ENCODE measurements at places on chromosomes 5 and 9. TPM values are rescaled to one million over a fixed set of nuclear protein-coding genes. Genes with fewer than 3 reads are reported as not detected.

DNA sequence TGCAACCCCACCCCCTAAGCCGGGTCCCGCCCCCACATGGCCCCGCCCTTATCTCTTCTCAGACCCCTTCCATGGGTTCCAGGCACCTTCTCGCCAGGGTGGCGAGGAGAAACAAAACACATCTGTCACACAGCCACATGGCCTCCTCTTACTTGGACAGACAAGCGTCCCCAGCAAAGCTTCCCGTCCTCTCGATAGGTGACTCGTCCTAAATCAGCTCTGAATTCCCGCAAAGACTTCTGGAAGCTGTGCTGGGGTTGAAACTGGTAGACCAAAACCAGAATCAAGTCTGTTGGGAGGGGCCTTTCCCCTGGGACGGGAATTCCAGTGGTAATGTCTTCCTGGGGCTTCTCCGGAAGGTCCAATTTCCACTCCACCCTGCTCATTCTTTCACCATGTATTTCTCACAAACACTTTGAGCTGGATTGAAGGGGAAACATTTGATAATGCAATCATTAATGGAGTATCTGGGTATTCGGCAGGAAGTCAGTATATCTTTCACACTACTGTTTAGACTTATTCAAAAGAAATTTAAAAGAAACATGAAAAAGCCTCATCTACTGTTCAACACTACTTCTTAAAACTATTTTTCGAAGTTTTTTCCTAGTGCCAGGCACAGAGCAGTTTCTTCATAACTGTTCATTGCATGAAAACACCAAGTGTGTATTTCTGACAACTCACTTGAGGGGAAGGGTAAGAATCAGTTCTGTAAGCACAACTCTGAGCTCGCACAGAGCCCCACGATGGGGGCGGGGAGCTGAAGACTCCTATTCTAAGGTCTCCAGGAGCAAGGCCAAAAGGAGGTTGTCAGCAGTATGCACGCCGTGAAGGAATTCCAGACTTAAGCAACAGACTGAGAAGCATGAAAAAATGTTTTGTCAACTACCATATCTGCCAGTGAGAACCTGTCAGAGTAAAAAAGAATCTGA is 644 bp upstream of the CTNNAL1 start:
- peak; percentile 39 for DNase-seq

DNA sequence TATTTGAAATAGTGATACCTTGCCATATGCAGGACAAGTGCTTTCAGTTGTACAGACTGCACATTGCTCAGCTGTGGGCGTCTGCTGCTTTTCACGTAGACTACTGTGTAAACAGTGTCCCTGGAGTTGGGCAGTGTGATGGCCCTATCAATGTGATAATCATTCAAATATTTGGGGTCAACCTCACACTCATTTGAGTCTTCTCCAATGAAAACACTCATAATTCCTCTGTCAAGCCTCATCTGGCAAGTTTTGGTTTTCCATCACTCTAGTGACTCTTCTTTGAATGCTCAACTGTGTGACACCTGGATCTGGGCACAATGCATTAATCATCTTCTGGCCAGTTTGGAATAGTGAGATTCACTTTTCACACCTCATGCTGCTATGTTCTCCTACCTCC is 64.4 kb downstream of the UGCG start:
- no peak for DNase-seq

GRCh38 chr5:16740811-16741392 is 124.1 kb upstream of the RETREG1 start:
- no peak for DNase-seq

The SHC3 gene
- 0.51 TPM for total RNA-seq

GRCh38 chr5:147844846-147845245 is 13.4 kb upstream of the SPINK1 start:
- DNase-seq = no peak

GRCh38 chr5:159337016-159337955 is 7.0 kb upstream of the IL12B start:
- no peak for DNase-seq

DNA sequence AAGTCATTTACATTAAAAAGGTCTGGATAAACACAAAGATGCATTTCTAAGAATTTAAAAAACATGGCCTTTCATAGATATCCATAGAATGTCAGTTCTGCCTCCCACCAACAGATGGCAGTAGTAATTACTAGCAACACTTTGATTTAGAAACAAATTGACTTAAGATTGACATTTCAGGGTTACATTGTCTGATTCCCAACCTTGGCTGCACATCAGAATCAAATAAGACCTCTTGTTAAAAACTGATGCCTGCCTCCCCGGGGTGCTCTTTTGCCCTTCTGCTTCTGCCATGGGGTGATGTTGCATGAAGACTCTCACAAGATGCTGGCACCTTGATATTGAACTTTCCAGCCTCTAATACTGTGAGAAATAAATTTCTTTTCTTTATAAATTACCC is 146.2 kb upstream of the GPR151 start:
- DNase-seq = no peak

Measured in uterus (tissue), 4 donors.